ENCODE measurements at places on chromosomes 4 and X.
A peak's percentile ranks its signal among the peaks of the same experiment; 100 is the strongest.

- DNase-seq, result no peak
Measured at GRCh38 chr4:74628852-74629620, 165.3 kb downstream of the BTC start.

GRCh38 chr4:125388613-125389012 is 73.9 kb downstream of the FAT4 start:
- no peak for DNase-seq

- no peak for DNase-seq
Measured at GRCh38 chrX:66872771-66873170, 233.9 kb upstream of the EDA2R start.

DNA sequence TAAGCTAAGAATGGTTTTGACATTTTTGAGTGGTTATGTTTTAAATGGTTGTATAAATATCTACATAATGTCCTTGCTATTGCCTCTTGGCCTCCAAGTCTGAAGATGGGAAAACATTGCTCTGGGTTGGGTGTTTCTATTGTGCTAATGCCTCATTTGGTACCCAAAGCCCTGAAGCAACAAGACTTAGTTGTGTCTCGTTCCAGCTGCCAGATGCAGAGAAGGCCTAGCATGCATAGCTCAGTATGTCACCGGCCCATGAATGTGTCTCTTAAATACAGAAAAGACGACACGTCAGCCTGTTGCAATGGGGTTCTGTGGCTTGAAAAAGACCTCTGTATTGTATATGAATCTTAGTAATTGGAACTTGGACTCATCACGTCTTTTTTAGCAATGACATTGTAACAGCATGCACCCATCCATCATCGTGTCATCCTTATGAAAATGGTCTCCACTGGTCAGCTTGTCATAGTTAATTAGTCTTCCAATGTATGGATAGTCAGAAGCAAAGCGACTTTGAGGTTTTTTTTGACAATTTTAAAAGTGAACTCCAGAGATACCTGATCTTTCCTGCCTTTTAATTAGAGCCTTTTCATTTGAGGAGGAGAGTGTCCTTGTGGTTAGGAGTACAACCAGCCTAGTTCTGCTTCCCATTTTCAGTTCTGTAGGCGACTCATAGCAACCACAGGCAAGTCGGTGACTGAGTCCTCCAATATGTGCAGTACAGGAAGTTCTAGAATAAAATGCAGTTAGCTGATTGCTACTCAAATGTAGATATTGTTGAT is 126.4 kb upstream of the GATB start:
- no peak for DNase-seq

DNA sequence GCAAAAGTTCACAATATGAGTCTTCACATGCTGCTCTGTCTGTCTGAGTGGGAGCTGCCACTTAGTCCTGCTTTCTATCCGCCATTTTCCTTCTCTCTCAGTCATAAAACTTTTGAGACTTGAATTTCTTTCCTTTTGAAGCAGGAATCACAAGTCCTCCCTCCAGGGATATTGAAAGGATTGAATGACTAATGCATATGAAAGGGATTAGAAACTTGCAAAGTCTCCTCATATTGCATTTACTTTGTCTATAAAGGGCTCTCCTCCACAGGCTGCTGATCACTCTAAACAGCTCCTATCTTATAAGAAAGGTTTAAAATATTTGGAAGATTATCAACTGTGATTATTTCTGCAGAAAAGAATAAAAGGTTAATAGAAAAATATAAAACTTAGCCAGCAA is 879.1 kb downstream of the ARAP2 start:
- no peak for DNase-seq

DNA sequence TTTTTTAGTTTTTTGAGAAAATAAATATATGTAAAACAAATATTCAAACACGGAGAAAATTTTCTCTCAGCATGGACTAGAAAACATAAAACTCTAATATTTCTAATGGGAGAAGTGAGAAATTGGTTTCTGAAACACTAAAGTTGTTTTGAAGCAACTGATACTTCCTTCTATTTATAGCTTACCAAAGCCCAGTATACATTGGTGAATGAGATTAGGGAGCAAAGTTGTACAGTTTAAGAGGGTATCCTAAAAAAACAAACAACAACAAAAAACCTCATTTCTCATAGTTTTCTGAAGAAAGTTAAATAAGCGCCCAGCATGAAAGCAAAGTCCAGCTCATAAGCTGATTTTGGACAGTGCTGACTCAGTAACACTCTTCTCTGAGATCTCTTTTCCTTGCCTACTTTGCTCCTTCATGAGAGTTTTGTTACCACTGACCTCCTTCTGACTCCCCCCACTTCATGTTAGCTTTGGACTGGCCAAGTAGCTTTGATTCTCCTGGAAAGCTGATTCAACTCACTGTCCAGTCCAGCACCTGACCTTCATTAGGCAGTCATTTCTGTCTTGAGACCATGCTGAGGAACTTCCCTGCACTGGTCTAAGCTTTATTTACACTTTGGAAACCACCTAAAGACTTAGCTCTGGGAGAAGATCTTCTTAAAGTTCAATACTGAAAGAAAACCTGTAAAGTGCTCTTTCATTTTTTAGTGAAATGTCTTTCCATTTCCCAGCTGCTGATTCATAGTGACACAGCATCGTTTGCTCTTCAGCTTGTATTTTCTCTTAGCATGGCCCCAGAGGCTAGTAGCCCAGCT is 21.8 kb upstream of the P2RY10 start:
- no peak for DNase-seq

DNA sequence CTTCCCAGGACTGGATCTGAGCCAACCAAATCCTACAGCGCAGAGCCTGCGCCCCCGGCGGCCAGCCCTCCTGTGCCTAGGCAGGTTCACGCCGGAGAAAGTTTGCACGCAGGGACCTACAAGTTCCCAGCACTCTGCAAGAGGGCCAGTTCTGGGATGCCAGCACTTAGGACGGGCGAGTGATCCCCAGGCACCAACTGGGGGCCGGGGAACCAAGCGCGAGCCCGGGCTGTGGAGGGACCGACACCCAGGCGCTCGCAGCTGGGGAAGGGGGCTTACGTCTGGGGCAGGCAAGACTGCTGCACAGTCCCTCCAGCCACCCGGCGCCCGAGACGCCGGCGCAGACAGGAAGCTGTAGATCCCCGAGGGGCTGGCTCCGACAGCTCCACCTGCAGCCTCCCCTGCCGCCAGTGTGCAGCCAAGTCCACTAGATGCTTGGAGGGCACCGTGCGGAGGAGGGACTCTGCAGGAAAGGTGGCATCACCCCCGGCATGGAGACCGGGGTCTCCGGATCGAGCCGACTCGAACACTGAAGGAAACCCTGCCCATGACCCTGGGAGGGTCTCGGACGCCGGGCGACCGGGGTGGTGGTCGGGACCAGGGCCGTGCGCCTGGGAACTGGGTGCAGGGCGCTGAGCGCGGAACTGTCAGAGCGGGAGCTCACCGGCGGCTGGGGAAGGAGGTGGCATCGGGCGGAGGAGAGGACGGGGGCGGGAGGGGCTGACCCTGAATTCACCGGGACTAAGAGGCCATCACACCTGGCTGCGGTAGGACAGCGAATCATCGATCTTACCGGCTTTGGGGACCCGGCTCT is 566 bp downstream of the CORIN start:
- DNase-seq, result peak; percentile 34

GRCh38 chrX:16785247-16786138 is 773 bp upstream of the TXLNG start:
- peak; percentile 3 for DNase-seq

DNA sequence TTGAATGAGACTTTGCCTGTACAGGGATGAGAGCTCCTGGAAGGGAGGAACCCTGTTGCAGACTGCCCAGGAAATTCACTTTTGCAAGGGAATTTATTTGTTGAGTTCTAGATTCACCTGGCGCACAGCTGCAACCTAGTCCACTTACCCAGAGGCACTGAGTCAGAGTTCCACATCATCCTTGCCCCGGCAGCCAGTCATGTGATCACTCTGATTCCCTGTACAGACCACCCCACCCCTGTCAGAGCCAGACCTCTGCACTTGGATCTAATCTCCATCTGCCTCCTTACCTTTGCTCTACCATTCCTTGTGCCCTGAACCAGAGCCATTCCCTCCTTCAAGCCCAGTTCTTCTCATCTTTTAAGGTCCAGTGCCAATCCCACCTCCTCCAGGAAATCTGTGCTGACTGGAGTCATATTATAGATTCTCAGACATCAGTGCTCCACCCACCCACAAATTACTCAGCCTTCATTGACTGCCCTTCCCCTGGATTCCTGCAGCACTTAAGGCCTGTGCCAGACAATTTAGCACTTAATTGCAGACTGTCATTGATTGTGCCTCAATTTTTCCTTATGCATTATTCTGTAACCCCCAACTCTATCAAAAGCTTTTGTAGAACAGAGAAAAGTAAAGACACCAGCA is 84.1 kb upstream of the MAGEA4 start:
- no peak for DNase-seq

- DNase-seq, result no peak
Measured at GRCh38 chr4:7582313-7583097, 147.8 kb upstream of the PSAPL1 start.

DNA sequence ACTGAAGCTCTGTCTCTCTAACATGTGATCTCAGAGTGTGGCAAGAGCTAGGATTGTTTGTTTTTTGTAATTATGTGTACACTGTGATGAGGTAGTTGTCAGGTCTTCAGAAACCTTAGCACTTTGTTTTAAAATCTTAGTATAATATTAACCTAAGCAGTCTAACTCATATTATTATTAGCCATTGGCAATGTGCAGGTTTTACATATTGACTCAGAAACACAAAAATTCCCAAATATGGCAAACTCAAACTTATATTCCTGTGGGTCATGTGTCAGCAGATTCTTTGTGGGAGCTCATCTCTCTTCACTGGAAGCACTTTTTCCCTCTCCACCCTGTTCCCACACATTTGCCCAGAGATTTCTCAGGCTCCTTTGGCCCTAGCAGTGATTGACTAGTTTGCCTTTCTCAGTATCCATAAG is 8.2 kb upstream of the PWWP3B start:
- DNase-seq, result no peak

DNA sequence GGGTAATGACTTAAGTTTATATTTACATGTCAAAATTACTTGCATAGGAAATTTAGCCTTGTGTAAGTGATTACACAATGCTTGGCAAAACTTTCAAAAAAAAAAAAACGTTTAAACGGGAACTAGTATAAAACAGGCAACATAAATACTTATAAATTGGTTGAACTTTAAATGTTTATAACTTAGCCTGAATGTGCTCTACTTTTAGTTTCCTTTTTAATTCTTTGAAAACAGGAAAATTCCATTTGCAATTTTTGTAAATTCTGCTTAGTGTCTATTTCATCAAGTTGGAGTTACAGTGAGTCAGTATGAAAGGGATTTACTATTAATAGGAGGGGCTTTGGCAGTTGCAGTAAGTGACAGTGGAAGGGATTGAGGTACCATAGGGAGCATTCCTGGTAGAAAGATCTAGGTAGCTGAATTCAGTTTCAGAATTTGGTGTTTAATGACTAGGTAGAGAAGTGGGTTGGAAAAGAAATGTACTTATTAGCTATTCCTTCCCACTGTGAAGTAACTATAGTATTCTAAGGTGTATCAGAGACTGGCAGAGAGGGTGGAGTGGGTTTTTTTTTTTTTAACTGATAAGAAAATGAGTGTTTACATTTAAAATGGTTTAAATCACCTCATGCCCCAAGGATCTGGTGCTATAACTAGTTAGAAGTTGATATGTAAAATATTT is 2.8 kb downstream of the STAG2 start:
- no peak for DNase-seq

DNA sequence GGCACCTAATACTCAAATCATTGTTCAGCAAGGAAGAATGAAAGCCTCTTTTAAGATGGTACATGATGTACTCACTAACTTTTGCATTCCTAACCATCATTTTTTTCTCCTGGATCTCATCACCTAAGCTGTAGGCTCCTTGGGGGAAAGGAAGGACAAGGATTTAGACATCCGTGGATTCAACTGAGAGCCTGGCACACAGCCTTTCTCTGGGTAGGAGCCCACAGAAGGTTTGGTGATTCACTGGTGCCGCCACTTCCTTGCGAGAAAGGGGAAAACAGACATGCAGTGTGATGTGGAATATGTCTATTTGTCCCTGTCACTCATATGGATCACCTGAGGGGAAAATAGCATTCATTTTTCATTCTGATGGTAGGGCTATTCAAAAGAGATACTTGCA is 147.3 kb downstream of the PCDH7 start:
- no peak for DNase-seq

DNA sequence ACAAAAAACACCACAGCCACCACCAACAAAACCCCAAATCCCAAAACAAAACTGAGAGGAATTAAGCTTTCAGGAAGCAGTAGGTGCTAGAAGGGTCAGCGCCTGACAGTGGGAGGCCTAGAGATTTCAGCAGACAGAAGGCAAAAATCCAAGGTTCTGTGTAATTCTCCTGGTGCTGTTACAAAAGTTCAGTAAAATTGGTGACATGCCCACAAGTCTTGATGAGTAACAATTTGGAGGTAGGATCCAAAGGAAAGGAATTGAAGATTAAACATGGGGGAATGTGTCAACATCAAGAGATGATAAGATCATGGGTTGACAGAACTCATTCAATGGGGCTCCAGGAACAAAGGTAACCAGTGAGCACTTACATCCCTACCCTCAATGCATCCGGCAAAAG is 653.8 kb upstream of the CPEB2 start:
- DNase-seq, result no peak

DNA sequence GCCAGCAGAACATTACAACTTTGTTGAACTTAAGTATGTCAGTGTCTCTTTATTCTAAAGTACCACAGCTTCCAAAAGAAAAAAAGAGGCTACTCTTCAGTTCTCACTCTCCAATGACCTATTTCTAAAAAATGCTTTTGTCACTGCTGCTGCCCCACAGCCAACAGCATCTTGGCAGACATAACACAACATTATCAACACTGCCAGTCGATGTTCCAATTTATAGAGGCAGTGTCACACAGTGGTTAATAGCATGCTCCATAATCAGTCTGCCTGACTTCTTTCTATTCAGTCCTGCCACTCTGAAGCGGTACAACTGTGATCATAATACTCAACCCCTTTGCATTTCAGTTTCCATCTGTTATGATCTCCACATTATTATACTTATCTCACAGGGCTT is 69.2 kb downstream of the PLS3 start:
- DNase-seq, result no peak

GRCh38 chrX:18574591-18574990 is 97.3 kb downstream of the RS1 start:
- DNase-seq, result no peak

GRCh38 chr4:98688411-98689290 is 30.2 kb upstream of the TSPAN5 start:
- peak; percentile 45 for DNase-seq

DNA sequence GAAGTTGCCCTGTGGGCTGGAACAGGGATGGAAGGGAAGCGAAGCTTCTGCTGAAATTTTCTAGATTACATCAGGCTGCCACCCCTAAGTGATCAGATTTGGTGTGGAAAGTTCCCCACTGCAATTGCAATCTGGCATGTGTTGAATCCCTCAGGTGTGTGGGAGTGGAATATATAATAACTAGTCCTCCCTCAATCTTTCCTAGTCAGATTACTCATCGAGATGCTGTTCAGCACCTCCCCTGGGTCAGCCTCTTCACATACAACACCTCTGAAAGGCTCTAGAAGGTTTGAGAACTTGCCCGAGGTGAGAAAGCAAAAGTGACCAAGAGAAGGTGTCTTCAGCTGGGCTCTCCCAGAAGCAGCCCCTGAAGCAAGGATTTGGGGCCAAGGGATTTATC is 336.8 kb downstream of the BCOR start:
- no peak for DNase-seq

GRCh38 chrX:15718283-15718970 is 19.6 kb upstream of the CA5B start:
- DNase-seq, result no peak

- DNase-seq, result no peak
Measured at GRCh38 chr4:142840516-142841123, 5.5 kb downstream of the INPP4B start.
